H1 (cell line): ENCODE measurements at places on chromosomes 11 and 22. TPM values are rescaled to one million over a fixed set of nuclear protein-coding genes. Genes with fewer than 3 reads are reported as not detected.
A peak's percentile ranks its signal among the peaks of the same experiment; 100 is the strongest.

SDHAF2 gene
- 41.0 and 44.8 TPM in 2 replicates for total RNA-seq

FGF3 gene
- total RNA-seq = not detected in 2 replicates

GAB4 gene
- total RNA-seq = 0.17 and 0.94 TPM in 2 replicates

PGA5 gene
- 0.67 and 0.84 TPM in 2 replicates for total RNA-seq

RTN4RL2 gene
- 23.7 and 24.4 TPM in 2 replicates for total RNA-seq

RASD2 gene
- 4.4 and 5.1 TPM in 2 replicates for total RNA-seq

FOSL1 gene
- total RNA-seq = 6.3 and 7.5 TPM in 2 replicates

- no peak for DNase-seq
- H3K27ac ChIP-seq = no peak overlapping the region
- H3K4me1 ChIP-seq = no peaks in the 10 kb centered on the region; the same call in 1 of the 2 replicates
- no peak overlapping the region for H3K4me3 ChIP-seq
Measured at GRCh38 chr22:43338766-43339345, 4.3 kb downstream of the SCUBE1 start.

GRCh38 chr11:63888170-63889086, 28.5 kb downstream of the RCOR2 start:
- no peaks in the 10 kb centered on the region for H3K36me3 ChIP-seq
- peak overlapping the region; percentile 73; the same call in 1 of the 2 replicates for H3K27ac ChIP-seq
- H3K4me1 ChIP-seq = peaks cover 9% of the 10 kb centered on the region
- DNase-seq = peak; percentile 60
- H3K27me3 ChIP-seq = no peaks in the 10 kb centered on the region
- no peak overlapping the region for H3K4me3 ChIP-seq

DNA sequence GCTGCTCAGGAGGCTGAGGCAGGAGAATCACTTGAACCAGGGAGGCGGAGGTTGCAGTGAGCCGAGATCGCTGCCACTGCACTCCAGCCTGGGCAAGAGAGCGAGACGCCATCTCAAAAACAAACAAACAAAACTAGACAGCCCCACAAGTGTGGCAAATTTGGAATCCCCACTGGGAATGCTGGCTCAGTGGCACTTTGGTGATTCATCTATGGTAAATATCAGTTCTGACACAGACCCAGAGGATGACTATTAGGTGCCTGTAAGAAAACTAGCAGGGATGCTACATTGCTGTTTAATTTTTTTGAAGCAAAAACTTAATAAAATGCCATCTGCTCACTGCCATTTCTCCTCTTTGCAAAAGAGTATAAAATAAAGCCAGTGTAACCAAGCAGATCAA, 107.9 kb downstream of the NAT10 start:
- no peak for DNase-seq
- H3K27ac ChIP-seq = no peak overlapping the region
- H3K4me1 ChIP-seq = no peaks in the 10 kb centered on the region

GRCh38 chr11:82978422-82979099, 77.0 kb downstream of the DDIAS start:
- H3K4me1 ChIP-seq = no peaks in the 10 kb centered on the region
- H3K27ac ChIP-seq = no peak overlapping the region
- no peak overlapping the region for H3K4me3 ChIP-seq
- H3K27me3 ChIP-seq = no peaks in the 10 kb centered on the region
- no peaks in the 10 kb centered on the region for H3K36me3 ChIP-seq

- peaks cover 15% of the 10 kb centered on the region for H3K4me1 ChIP-seq
- no peaks in the 10 kb centered on the region for H3K27me3 ChIP-seq
- H3K4me3 ChIP-seq = no peak overlapping the region
Measured at GRCh38 chr22:20000246-20001081, 16.2 kb downstream of the ARVCF start.
